Left renal cortex interstitium (tissue), 4 donors: ENCODE measurements at places on chromosomes 11 and 22.

DNA sequence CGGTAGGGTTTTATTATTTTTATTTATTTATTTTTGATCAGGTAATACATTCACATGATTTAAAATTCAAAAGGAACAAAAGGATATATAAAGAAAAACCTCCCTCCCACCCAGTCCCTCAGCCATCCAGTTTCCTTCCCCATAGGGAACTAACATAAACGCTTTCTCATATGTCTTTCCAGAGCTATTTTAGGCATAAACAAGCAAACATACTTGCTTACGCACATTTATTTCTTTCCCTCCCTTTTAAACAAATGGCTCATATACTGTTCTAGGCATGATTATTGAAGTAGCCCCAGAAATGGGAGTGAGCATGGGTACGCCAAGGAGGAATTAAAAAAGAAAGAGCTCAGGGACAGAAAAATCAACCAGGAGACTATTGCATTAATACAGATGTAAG, 63.7 kb downstream of the LIF start:
- DNase-seq: no peak

DNA sequence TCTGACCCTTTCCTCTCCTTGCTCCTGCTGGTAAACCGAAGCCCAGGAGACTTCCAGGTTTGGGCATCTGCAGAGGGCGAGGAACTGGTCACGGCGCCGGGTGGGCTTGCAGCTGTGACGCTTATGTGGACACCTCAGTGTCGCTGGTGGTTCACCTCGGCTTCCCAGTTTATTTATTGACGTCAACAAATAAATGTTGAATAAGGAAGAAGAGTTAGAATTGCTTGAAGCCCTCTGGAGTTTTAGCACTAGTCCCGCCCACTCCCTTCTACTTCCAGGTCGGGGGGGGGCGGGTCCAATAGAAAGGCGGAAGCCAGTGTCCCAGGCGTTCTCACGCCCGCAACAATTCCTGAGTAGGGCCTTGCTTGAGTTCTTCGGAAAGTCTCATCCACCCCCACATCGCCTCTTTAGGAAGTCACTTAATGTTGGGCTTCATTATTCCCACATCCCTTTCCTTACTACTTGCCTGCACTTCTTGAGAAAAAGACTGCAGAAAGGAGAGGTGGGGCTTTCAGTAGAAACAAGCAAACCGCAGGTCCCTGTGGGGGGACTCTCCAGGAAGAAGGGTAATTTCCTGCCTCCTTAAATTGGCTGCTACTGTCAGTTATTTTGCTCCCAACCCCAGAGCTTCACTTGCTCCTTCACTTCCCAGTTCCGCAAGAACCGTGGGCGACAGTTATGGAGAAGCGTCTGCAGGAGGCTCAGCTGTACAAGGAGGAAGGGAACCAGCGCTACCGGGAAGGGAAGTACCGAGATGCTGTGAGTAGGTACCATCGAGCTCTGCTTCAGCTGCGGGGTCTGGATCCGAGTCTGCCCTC, at the start of gene TTC9C:
TSS of gene TTC9C (plus strand) at position 316 of the 818 bp plus-strand sequence. CDS start at position 679, 363 bp downstream.
- DNase-seq: no peak

GRCh38 chr22:25566898-25567235, 2.4 kb downstream of the GRK3 start:
- no peak for DNase-seq

- no peak for DNase-seq
Measured at GRCh38 chr22:34879001-34879400, 187.0 kb upstream of the ISX start.

DNA sequence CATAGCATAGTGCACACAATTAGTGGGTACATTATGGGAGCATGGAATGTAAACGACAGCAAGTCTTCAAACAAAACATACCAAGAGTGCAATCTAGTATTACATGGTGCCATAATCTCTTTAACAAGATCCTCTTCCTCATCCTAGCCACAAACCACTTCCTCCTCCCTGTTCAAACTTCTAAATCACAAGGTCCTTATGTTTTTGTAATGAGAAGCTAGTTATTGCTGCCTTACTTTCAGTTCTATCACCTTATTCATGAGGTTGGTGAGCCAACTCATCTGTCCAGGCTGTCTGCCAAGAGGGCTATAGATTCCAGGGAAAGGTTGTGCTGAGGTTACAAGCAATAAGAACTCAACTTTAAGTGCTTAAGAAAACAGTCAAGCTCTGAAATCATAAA, 195.4 kb upstream of the ARHGAP20 start:
- no peak for DNase-seq
